EL (cell line): ENCODE measurements at places on chromosomes 12 and 14.
A peak's percentile ranks its signal among the peaks of the same experiment; 100 is the strongest.

DNA sequence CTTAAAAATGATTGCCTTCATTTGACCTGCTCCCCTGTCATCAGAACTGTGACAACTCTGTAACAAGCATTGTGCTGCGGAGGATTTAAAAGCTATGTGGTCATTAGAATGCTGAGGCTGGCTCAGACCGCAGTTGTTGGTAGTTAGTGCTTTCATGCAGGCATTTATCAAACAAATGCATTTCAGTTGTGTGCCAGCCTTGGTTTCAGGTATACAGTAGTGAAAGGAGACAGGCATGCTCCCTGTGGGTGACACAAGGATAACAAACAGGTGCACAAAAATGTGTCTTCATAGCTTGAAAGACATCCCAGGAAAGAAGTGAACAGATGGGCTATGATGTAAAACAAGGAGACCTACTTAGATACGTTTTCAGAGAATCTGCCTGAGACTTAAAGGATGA, 60.6 kb downstream of the MARK3 start:
- no peak for DNase-seq

DNA sequence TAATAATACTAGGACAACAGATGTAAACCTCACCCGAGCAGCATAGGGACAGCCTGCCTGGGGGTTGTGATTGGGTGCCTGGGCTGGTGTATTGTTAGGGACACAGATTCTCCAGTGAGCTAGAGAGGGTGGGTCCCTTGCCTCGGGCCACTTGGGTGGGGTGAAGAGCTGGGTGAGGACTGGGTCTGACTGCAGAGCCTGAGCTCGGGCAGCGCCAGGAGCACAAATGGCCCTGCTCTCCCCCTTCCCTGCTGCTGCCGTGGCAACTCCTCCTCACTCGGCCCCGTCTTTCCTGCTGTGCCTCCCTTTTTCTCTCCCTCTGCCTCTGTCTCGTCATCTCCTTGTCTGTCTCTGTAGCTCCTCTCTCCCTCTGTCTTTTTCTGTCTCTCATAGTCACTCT, 115.4 kb downstream of the GLT1D1 start:
- DNase-seq: no peak

GRCh38 chr12:104953323-104953722, 4.8 kb downstream of the SLC41A2 start:
- DNase-seq: no peak

DNA sequence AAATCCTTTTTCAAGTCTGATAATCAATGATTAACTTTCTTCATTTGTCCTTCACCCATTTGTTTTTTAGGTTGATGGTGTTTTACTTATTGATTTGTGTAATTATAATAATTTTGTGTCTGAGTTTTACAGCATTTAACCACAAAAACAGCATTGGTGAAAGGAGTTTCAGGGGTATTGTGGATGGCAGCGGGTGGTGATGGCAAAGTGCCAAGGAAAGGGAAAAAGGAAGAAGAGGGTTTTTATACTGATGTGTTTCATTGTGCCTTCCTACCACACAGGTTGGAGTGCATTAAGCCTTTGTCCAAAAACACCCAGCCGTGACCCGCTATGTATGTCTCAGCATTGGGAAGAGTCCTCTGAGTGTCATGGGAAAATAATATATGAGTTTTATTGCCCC, 150.3 kb downstream of the DAD1 start:
- DNase-seq: no peak

- no peak for DNase-seq
These were observed 14.9 kb upstream of the SNAPC1 start for GRCh38 chr14:61747342-61747741.

GRCh38 chr12:121776190-121777098, 17.0 kb downstream of the RHOF start:
- DNase-seq: peak; percentile 61

- no peak for DNase-seq
These were observed 111.3 kb downstream of the DENND5B start for GRCh38 chr12:31479516-31480210.

GRCh38 chr14:85263916-85264675, 265.8 kb upstream of the FLRT2 start:
- DNase-seq: no peak

- no peak for DNase-seq
These were observed 59.8 kb upstream of the SLC38A2 start for GRCh38 chr12:46432325-46432724.

- DNase-seq: no peak
These were observed 9.7 kb upstream of the PCK2 start for GRCh38 chr14:24084440-24084839.

DNA sequence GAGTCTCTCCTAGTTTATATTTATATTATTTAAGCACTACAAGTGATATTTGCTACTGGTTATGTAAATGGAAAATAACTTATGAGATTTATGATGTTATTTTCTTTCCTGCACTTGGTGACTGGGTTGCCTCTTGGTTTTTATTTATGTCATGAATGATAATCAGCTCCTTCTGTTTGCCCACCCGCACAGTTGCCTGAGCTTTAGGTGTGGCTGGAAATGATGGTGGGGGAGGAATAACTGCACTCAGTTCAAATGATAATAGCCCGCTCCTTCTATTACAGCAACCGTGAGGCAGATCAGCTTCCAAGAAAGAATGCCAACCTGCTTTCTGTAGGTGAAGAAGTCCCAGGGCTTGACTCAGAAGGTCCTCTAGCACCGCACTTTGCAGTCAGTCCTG, 190.2 kb upstream of the CAND1 start:
- DNase-seq: no peak

DNA sequence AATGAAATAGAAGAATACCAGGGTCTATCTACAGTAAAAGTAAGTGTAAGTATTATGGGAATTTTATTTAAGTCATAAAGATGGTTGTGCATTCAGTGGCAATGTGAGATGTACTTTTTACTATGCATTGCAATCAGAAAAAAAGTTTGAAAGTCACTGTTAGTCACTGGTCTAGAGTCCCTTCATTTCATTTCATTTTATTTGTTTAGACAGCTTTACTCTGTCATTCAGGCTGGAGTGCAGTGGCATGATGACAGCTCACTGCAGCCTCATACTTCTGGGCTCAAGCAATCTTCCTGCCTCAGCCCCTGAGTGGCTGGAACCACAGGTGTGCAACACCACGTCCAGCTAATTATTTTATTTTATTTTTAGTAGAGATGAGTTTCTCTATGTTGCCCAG, 42.6 kb downstream of the TGFB3 start:
- no peak for DNase-seq

DNA sequence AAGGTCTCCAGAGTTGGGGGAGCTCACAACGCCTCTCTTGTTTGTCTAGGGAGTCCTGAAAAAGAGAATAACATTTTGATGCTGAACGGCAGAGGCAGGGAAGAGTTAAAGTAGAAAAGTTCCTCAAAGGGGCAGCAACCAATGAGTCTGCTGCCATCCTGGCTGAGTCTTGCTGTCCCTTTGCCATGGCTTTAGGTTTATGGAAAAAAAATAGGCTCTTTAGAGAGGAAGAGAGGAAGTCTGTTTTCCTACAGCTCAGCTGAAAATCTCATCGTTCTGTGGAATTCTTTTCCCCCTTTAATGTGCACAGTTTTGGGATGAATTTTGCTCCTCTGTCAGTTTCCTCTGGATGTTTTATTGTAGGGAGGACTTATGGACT, 314.8 kb upstream of the TBX3 start:
- no peak for DNase-seq

- DNase-seq: no peak
These were observed at the start of gene KIF26A for GRCh38 chr14:104138098-104138717. TSS of gene KIF26A (plus strand) at chr14:104138587. CDS start at chr14:104138723, 136 bp downstream.

- DNase-seq: peak; percentile 79
These were observed 30.1 kb upstream of the MAP1LC3B2 start for GRCh38 chr12:116529048-116529447.

DNA sequence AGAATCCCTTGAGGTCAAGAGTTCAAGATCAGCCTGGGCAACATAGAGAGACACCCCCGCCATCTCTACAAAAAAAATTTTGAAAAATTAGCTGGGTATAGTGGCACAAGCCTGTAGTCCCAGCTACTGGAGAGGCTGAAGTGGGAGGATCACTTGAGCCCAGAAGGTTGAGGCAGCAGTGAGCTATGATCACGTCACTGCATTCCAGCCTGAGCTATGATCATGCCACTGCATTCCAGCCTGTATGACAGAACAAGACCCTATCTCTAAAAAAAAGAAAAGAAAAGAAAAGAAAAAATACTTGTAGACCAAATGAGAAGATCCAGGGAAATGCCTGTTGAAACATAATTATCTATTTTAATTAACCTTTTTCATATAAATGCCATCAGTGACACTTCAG, 93.8 kb upstream of the MDM1 start:
- peak; percentile 93 for DNase-seq

- DNase-seq: peak; percentile 93
These were observed 5.0 kb upstream of the SRSF9 start for GRCh38 chr12:120474616-120474960.

DNA sequence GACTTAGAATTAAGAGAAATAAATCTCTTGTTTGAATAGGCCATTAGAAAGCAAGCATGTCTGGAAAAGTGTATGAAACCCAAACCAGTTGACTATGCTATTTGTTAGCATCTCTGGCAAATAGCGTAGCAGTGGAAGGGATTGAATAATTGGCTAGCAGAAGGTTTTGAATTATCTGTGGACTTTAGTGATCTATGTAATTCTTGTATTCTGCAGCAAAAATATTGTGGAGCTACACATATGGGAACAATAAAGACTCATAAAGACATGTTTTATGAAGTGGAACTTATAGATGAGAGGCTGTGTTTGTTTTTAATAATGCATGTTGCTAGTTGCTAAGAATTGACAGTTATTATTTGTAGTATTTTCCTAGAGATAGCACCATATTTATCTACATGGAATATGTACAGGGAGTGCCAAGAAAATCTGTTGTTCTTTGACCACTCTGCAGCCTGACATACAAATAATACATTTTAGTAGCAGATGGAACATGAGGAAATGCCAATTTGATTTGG, 4.7 kb downstream of the SRGAP1 start:
- no peak for DNase-seq

GRCh38 chr12:114194066-114194465, 211.9 kb downstream of the TBX5 start:
- no peak for DNase-seq

GRCh38 chr12:83462419-83462818, 775.7 kb downstream of the TMTC2 start:
- no peak for DNase-seq

DNA sequence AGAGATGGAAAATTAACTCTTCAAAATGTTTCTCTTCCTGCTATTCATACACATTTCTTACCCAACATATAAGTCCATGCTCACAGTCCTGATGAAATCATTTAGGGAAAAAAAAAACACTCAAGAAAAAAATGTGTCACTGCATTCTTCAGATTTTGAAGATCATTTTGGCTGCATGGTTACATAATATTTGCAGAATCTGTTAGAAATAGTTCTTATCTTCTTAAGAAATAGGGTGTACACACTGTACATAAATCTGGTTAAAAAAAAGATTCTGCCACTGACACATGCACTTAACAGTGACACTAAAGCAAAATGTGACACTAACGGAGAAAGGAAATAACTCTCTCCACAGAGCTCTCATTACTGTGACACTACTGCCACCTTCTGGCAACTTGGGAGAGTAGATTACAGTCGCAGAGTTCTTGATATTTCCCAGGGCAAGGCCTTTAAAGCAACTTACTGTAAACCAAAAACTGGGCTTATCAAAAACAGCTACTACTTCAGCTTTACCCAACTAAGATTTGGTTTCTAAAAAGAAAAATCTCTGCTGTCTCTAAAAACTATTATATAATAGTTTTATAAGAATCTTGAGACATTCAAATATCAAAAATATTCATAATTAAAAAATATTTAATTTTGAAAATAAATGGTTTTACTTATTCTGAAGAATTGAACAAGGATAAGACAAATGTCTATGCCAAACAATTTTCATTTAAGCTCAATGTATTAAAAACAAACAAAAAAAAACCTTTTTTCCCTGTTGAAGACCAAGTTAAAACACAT, 65.0 kb downstream of the SETD3 start:
- peak; percentile 81 for DNase-seq

DNA sequence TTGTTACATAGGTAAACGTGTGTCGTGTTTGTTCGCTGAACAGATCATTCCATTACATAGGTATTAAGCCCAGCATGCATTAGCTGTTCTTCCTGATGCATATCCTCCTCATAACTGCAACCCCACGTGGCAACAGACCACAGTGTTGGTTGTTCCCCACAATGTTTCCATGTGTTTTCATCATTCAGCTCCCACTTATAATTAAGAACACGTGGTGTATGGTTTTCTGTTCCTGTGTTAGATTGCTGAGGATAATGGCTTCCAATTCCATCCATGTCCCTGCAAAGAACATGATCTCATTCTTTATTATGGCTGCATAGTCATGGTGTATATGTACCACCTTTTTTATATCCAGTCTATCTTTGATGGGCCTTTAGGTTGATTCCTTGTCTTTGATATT, 1071.1 kb downstream of the SLC16A7 start:
- DNase-seq: no peak

GRCh38 chr14:23185063-23185462, 1.6 kb upstream of the SLC7A8 start:
- DNase-seq: peak; percentile 40

- no peak for DNase-seq
These were observed 448.1 kb downstream of the APAF1 start for GRCh38 chr12:99093166-99093565.

DNA sequence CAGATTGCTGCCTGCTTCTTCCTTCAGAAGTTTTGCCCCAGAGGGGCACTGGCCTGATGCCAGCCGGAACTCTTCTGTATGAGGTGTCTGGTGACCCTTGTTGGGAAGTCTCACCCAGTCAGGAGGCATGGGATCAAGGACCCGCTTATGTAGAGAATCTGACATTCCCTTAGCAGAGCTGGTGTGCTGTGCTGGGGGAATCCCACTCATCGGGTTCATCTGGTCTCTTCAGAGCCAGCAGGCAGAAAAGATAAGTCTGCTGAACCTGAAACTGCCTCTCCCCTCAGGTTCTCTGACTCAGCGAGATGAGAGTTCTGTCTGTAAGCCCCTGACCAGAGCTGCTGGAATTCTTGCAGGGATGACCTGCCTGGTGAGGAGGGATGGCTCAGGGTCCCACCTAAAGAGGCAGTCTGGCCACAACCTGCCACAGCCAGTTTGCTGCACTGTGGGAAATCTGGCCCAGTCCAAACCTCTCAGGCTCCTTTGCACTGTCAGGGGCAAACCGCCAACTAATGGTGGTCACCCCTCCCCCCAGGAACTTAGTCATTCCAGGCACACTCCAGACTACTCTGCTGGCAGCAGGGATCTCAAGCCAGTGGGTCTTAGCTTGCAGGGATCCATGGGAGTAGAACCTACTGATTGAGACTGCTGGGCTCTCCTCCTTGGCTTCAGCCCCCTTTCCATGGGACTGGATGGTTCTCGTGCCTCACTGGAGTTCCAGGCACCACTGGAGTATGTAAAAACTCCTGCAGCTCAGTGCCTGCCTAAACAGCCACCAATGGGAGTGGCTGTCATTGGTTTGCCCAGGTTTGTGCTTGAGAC, 4.1 kb downstream of the CLEC2D start:
- DNase-seq: peak; percentile 92
